Pancreas (tissue), 10 donors: ENCODE measurements at places on chromosomes 5 and 9.
A peak's percentile ranks its signal among the peaks of the same experiment; 100 is the strongest.

DNA sequence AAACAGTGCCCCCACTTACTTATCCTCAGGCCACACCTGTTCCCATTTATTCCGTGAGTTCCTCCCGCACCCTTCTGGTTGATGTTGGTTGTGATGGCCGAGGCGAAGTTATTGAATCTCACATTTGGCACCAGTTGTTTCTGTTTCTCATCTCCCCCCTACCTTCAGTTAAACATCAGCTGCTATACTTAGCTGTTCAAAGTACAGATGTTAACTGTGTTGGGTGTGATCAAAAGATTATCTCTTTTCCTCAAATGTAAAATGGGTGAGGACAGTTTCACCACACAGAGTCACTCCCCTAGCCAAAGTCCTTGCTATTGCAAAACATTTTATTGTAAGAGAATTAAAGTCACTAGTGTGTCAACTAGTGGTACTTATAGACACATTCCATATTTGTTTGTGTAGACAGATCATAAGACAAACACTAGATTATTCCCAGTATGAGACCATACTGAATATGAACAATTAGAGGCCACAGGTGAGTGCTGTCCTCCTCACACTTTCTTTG, 43.2 kb upstream of the PRSS3 start:
- DNase-seq: no peak

- DNase-seq: no peak
These were observed 56.6 kb downstream of the ELAVL2 start for GRCh38 chr9:23769307-23769935.

- DNase-seq: peak; percentile 90
These were observed 44.3 kb upstream of the BICD2 start for GRCh38 chr9:92808726-92809451.

GRCh38 chr9:116380496-116380995, 227.0 kb downstream of the PAPPA start:
- DNase-seq: no peak

DNA sequence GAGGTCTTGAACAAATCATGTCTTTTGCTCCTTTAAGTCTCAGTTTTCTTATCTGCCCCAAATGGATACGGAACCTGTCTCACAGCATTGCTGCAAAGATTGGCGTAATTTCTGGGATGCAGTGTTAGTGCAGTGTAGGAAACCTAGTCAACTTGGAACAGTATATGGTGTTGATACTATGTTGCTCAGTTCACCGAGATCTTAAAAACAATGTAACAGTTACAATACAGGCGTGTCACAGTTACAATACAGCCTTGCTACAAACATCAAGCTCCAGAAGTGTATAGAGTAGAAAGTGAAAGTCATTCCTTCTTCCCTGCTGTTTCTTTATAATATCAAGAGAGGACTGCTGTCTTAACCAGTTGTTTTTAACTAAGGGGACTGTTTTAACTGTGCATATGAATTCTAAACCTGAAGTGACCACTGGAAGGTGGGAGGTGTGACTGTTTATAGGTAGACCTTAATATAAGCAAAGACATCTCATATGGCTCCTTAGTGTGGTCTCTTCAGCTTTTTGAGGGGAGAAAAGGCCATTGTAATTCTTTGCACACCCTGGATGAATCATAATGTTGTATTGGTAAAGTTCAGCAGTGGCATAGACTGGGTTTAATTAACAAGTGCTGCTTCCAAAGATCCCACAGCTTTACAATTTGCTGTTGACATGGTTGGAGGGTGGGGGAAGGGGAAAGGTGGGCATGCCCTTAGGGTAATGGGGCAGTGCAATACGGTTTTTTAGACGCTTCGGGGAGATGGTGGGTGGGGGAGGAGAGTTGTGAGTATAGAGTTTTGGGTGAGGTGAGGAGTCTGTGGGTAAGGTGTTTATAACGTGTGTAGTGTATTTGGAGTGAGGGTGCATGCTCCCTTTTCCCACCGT, 12.9 kb downstream of the PRRC2B start:
- DNase-seq: no peak

- DNase-seq: no peak
These were observed 17.5 kb downstream of the TMEM161B start for GRCh38 chr5:88251048-88251711.

DNA sequence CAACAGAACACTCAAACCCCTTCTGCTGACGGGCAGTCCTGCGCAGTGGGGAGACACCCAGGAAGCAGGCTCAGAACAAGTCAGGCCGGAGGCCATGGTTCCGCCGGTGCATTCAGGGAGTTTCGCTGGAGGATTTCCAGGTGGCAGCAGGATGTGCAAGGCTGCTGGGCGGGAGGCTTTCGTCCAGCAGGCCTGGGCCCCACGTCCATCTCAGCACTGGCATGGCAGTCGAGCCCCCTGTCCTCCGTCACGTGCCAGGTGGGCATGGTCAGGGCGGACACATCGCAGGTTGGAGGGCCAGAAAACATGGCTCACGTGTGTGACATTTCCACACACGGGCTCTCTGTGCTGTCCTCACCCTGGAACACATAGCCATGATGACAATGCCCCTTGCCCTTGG, 299.9 kb upstream of the IRX2 start:
- DNase-seq: no peak

- DNase-seq: no peak
These were observed 56.4 kb downstream of the S1PR3 start for GRCh38 chr9:89047667-89048066.

GRCh38 chr9:132498531-132499210, 83.7 kb upstream of the BARHL1 start:
- DNase-seq: no peak

DNA sequence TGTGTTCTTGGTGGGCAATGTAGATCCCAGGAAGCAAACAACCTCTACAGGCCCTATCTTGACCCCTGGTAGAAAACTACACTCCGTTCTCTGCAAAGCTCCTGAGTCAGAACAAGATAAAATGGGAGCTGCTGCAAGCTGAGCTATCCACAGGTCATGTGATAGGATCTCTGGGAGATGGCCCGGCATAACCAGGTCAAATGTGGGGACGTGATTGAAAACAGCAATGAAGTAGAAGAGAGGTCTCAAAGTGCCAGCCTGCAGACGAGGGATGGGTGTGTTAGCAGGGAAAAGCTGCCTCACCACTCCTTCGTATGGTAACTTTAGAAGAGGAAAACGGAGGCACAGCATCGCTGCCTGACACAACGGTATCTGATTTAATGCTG, 25.0 kb downstream of the NRG2 start:
- no peak for DNase-seq

DNA sequence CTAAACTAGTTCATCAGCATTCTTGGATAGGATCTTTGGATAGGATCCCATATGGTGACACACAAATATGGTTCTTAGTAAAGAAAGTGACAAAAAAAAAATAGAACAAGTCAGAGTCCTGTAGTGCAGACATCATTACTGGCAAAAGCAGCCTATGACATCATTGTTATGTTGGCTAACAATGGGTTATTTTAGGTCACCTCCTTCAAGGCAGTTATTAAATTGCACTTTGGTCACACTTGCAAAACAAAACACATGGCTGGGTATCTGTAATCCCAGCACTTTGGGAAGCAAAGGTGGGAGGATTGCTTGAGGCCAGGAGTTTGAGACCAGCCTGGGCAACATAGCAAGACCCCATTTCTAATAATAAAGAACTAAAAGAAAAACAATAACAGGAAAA, 185.9 kb downstream of the KIAA0825 start:
- peak; percentile 40 for DNase-seq

GRCh38 chr5:108339220-108339619, 42.7 kb downstream of the FBXL17 start:
- DNase-seq: no peak
